MCF 10A (cell line): ENCODE measurements at places on chromosomes 13 and 19. TPM values are rescaled to one million over a fixed set of nuclear protein-coding genes. Genes with fewer than 3 reads are reported as not detected.

DNA sequence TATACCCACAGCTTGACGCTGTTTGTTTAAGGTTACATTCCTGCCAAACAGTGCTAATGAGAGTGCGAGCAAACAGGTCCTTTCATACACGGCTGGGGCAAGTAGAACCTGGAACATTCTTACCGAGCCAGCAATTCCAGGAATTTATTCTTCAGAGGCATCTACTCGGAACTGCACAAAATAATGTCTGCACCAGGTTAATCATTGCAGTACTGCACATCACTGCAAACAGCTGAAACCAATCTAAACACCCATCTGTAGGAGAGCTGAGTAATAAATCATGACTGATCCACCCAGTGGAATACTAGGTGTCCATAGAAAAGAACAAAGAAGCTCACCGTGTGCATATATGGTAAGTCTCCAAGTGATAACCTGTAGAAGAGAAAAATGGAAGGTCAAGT, 1.2 kb upstream of the ZNF579 start:
- peaks cover 18% of the 10 kb centered on the region for H3K27me3 ChIP-seq
- DNase-seq = no peak
- peak overlapping the region; percentile 91 for H3K27ac ChIP-seq
- H3K36me3 ChIP-seq = peaks cover 6% of the 10 kb centered on the region
- peak overlapping the region; percentile 89 for H3K4me3 ChIP-seq
- peaks cover 27% of the 10 kb centered on the region for H3K4me1 ChIP-seq

GRCh38 chr13:39810091-39810877, 154.8 kb downstream of the COG6 start:
- DNase-seq = peak; percentile 29
- no peak overlapping the region for H3K4me3 ChIP-seq
- H3K27ac ChIP-seq = no peak overlapping the region

Gene FOXA3
- total RNA-seq = not detected in 2 replicates

Gene ALG11
- total RNA-seq = 33.3 and 39.3 TPM in 2 replicates

GRCh38 chr13:110312339-110313031, 5.4 kb downstream of the COL4A2 start:
- no peak overlapping the region for H3K4me3 ChIP-seq
- no peaks in the 10 kb centered on the region for H3K27me3 ChIP-seq
- H3K4me1 ChIP-seq = peaks cover 19% of the 10 kb centered on the region
- peaks cover 13% of the 10 kb centered on the region for H3K36me3 ChIP-seq
- DNase-seq = peak; percentile 20

DNA sequence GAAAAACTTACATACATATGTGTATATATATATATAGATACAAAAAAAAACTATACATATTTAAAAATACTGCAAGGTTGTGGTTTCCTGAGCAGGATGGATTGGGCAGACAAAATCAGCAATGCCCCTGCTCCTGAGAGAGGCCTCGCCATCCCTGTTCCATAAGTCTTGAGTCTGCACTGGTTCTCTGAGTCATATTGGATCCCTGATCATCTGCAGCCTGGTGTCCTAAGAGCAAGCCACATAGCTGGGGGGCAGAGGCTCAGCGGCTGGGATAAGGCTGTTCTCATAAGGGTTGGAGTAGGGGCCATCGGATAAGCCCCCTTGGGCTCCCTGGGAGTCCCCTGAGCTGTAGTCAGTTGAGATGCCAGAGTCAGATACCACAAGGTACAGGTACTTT, 3.3 kb downstream of the SWSAP1 start:
- peak overlapping the region; percentile 69 for H3K27ac ChIP-seq
- no peaks in the 10 kb centered on the region for H3K27me3 ChIP-seq
- no peaks in the 10 kb centered on the region for H3K36me3 ChIP-seq
- DNase-seq = peak; percentile 44
- peak overlapping the region; percentile 58 for H3K4me3 ChIP-seq

Gene CLC
- total RNA-seq = not detected in 2 replicates

DNA sequence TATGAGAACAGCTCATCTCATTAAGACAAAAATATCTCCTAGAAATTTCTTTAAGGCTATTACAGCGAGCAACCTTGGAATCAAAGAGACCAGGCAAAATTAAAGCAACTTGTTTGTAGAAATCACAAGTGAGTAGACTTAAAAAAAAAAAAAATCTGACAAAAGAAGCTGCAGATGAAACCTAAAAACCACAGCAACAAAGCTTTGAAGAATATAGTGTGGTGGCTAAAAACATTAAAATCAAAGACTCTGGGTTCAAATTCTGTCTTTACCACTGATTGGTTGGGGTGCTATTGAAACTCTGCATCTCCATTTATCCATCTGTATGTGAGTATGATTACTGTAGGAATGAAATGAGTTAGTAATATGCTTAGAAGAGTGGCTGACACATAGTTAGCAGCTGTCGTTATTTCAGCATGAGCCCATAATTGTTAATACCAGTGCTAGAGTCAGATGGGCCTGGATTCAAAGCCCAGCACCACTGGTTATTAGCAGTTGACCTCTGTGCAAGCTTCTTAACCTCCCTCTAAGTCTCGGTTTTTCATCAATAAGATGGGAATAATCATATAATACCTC, 157.6 kb downstream of the FOXO1 start:
- H3K27ac ChIP-seq = no peak overlapping the region
- H3K36me3 ChIP-seq = no peaks in the 10 kb centered on the region
- no peak for DNase-seq
- peaks cover 2% of the 10 kb centered on the region for H3K4me1 ChIP-seq

DNA sequence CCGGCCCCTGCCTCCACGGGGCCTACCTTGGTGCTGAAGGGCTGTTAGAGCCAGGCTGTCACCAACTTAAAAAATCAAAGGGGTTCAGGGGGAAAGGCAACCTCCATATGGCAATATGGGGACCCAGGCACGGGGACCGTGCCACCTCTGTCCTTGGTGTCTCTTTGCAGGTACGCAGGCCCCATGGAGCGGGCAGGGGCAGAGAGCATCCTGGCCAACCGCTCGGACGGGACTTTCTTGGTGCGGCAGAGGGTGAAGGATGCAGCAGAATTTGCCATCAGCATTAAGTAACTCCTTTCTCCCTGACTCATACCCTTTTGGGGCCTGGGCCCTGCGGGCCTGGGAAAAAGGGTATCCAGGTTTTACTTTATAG, 39.6 kb upstream of the ADGRE1 start:
- no peak overlapping the region for H3K4me3 ChIP-seq
- H3K4me1 ChIP-seq = peaks cover 4% of the 10 kb centered on the region
- no peaks in the 10 kb centered on the region for H3K36me3 ChIP-seq

Gene LGALS14
- total RNA-seq = not detected in 2 replicates

GRCh38 chr19:38617764-38618589, at the start of gene MAP4K1:
Gene MAP4K1, minus strand, starts transcription at chr19:38617953. Its CDS starts 58 bp downstream, at chr19:38617895.
- H3K4me1 ChIP-seq = peaks cover 8% of the 10 kb centered on the region
- H3K4me3 ChIP-seq = peak within 1 kb of the TSS; percentile 100
- DNase-seq = peak; percentile 13
- H3K27me3 ChIP-seq = no peaks in the 10 kb centered on the region
- peaks cover 42% of the 10 kb centered on the region for H3K36me3 ChIP-seq

DNA sequence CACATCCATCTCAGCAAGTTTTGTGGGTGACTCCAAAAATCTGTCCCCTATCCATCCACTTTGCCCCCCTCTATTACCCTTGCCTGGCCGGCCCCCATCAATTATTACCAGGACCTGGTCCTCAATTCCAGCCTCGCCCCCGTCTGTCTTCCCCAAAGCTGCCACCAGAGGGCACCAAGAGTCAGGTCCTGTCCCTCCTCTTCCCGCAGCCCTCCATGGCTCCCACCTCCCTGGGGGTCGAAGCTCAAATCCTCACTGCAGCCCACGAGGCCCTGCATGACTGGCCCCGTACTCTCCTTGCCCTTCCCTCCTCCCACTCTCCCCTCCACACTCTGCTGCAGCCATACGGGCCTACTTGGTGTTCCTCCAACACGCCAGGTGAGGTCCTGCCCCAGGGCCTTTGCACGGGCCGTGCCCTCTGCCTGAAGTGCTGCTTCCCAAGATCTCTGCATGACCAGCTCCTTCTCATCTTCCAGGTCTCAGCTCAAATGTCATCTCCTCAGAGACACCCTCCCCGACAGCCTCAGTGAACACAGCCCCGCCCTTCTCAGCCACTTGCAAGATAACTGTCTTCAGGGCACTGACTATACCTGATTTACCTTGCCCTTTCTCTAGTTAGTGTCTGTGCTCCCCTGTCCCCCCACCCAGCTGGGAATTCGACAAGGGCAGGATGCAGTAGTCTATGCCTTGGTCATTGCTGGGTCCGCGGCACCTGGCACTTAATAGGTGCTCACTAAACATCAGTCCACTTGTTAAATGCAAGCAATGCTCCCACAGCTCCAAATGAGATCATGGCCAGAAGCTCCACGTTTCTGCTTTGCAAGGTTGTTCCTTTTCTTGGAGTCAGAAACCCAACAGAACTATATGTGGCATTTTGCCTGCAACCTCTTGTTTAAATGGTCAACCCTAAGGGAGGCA, 16.8 kb upstream of the SEMA6B start:
- H3K27ac ChIP-seq = no peak overlapping the region
- peak; percentile 71 for DNase-seq
- peaks cover 16% of the 10 kb centered on the region for H3K4me1 ChIP-seq
- H3K27me3 ChIP-seq = no peaks in the 10 kb centered on the region
- H3K4me3 ChIP-seq = no peak overlapping the region

DNA sequence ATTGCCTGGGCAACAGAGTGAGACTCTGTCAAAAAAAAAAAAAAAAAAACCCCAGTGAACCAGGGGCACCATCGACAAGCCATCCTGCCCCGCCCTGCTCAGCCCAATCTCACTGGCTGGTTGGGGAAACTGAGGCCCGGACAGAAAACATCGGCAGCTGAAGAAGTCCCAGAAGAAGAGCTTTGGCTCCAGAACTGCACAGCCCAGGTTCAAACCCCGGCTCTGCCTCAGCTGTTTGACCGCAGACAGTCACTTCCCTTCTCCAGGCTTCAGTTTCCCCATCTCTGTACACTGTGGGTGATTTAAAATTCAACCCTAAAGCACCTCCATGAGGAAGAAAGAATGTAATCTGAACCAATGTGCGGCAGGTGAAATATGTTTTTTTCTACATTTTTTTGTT, 9.4 kb upstream of the SEMA6B start:
- H3K36me3 ChIP-seq = no peaks in the 10 kb centered on the region
- no peaks in the 10 kb centered on the region for H3K27me3 ChIP-seq
- DNase-seq = no peak
- H3K4me3 ChIP-seq = no peak overlapping the region
- peaks cover 5% of the 10 kb centered on the region for H3K4me1 ChIP-seq

DNA sequence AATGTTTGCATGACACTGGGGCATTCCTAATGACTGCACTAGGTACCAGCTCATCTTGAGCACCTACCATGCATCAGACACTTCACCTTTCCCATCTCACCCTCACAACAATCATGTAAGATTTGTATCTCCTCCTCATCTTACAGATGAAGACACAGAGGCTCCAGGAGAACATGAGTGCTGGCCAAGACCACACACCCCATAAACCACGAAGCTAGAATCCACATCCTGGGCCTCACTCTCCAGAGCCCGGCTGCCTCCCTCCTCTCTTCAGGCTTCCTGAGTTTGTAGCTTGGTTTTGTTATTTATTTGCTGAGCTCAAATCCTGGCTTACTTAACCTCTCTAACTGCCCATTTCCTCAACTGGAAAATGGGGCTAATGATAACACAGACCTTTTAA, 25.9 kb downstream of the FAM216B start:
- DNase-seq = no peak
- no peaks in the 10 kb centered on the region for H3K4me1 ChIP-seq
- H3K36me3 ChIP-seq = no peaks in the 10 kb centered on the region
- H3K27me3 ChIP-seq = no peaks in the 10 kb centered on the region

DNA sequence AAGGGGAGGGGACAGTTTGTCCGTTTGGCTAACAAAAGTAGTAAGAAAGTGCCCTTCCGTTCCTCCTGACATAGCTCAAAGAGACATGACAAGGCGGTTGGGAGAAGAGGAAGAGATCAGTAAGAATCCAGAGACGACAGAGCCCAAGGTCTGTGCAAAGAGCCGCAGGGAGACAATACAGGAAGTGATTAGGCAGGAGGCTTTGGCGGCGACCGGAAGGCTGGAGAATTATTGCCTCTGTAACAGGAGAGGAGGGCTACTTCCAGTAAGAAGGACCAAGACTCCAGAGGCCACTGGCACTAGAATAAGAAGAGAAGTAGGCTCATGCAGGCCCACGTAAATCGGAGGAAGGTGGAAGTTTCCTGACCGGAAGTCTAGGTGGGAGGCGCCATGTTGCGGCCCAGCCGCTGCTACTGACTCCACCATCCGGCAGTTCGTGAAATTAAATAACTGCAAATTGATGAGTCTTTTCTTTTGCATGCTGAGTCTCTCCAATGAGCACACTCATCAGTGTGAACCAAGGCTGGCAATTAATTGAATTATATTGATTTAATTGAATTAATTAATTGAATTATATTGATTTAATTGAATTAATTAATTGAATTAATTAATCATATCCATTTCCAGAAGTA, 9.9 kb downstream of the RFX2 start:
- peaks cover 55% of the 10 kb centered on the region for H3K4me1 ChIP-seq
- no peaks in the 10 kb centered on the region for H3K27me3 ChIP-seq
- DNase-seq = no peak
- H3K36me3 ChIP-seq = peaks cover 5% of the 10 kb centered on the region
- H3K27ac ChIP-seq = peak overlapping the region; percentile 97

DNA sequence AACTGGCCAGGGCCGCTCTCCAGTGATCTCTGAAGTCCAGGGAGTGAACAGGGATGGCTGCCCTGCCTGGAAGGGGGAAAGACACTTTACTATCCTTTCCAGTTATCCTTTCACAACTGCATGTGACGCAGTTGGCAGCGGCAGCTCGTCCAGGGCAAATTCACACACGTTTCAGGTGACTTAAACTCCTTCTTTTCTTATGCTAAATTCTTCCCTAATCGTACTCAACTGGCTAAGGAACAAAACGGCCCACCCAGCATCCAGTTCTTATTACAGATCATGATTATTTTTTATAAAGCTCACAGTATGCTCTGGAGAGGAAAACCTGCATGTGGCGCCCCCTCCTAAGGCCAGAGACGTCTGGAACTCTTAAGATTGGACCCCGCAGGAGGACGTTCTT, 767.1 kb downstream of the UQCRFS1 start:
- H3K27me3 ChIP-seq = no peaks in the 10 kb centered on the region
- no peak for DNase-seq
- H3K27ac ChIP-seq = no peak overlapping the region
- no peaks in the 10 kb centered on the region for H3K4me1 ChIP-seq
- no peak overlapping the region for H3K4me3 ChIP-seq
